Stimulated activated naive CD4-positive, alpha-beta T cell (primary cell): ENCODE measurements at places on chromosomes 4 and X.

- DNase-seq, result no peak
These were observed 606 bp downstream of the CXorf58 start for GRCh38 chrX:23908219-23909004.

DNA sequence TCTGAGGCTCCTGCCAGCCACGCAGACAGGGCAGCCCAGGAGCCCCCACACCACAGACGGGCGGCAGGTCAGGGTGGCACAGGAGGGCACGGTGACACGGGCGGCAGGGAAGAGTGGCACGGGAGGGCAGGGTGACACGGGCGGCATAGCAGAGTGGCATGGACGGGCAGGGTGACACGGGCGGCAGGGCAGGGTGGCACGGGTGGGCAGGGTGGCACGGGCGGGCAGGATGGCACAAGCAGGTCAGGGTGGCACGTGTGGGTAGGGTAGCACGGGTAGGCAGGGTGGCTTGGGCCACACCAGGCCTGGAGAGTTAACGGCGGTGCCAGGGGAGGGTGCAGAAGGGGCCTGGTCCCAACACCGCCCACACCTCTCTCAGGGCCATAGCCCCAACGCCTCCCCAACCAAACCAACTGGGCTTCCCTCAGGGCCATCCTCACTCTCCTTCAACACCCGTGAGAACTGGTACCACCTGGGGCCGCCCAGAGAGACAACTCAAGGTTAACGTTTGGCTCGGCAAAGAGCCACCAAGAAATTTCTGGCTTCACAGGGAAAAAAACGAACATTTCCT is 3.4 kb downstream of the CTBP1 start:
- no peak for DNase-seq

DNA sequence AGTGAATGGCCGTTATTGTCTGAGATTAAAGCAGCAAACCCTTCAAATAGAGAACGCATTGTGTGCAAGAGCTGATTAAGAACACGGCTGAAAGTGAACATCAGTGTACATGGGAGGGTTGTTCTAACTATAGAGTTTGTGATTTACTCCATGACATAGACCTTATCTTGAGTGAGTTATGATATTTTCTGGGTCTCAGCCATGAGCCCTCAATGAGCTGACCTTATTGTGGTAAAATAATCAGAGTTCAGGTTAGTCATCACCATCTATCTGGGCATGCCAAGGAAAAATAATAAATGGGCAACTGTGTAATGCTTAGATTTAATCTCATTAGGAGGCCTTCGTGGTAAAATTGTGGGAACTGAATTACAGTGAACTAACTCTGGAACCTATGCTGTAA is 33.2 kb upstream of the CLDN24 start:
- no peak for DNase-seq

- no peak for DNase-seq
These were observed 33.4 kb upstream of the SRD5A3 start for GRCh38 chr4:55312489-55313101.

DNA sequence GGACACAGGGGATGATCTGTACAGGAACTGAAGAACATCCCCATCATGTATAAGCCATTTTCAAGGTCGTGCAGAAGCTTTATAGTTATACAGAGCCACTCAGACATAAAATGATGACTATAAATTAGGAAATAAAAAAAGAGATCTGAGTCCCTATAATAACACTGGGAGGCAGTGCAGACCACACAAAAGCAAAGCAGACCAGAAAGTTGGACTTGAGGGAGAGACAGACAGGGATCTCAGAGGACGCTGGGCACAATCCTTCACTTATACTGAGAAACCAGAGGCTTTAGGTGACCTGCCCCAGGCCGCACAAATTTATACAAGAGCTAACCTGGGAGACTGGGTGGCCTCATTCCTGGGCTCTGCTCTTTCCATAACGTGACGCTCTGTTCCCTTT is 70.5 kb downstream of the HADH start:
- DNase-seq, result no peak

- DNase-seq, result no peak
These were observed 78.8 kb upstream of the TBC1D9 start for GRCh38 chr4:140834839-140835495.

- no peak for DNase-seq
These were observed 69.0 kb downstream of the HPRT1 start for GRCh38 chrX:134528960-134529359.

- DNase-seq, result peak; percentile 41
These were observed 7.1 kb downstream of the SLC49A3 start for GRCh38 chr4:681736-682451.

DNA sequence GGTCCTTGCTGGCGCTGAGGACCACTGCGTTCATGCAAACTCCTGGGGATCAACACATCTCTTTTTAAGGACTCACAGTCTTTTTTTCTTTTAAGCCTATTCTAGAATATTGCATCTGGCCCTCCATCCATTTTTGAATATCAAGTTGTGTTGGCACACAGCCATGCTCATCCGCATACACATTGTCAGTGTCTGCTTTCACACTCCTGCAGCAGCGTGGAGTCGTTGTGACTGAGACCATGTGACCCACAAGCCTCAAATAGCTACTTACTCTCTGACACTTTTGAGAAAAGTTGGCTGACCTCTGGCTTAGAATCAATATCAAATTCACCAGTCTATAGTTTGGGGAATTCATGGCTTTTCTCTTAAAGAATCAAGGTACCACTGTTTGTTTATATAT is 191.8 kb upstream of the S100G start:
- no peak for DNase-seq

DNA sequence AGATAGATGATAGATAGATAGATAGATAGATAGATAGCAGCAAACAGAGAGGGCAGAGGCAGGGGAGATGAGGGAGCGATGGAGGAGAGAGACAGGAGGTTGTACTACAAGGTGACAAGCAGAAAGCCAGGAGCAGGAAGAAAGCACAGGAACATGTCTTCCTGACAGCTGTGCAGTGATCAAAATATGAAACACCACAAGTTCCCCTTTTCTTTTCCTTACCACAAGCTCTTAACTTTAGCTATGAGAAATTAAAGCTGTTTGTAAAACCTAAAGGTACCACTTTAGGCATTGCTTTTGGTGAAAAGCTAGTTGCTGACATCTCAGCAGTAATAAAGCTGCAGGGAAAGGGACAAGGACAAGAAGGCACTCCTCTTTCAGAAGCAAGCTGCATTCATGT is 9.1 kb upstream of the MAGED4B start:
- no peak for DNase-seq

DNA sequence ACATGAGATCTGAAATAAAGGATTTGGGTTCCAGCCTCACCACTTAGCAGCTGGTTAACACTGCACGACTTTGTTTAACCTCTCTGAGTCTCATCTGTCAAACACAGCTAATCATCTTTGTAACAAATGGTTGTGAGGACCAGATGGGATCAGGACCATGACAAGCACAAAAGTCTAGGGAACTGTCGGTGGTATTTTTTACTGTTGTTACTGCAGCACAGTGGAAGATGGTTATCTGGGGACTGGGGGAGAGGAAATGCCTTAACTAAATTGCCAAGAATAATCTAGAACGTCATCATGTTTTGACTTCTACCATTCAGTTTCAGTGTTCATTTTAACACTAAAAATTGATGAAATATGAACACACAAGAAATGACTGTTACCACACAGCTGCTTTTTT is 99.5 kb downstream of the ADGRA3 start:
- DNase-seq, result no peak
